Vagina (tissue), 2 donors: ENCODE measurements at places on chromosomes 2 and 18.

DNA sequence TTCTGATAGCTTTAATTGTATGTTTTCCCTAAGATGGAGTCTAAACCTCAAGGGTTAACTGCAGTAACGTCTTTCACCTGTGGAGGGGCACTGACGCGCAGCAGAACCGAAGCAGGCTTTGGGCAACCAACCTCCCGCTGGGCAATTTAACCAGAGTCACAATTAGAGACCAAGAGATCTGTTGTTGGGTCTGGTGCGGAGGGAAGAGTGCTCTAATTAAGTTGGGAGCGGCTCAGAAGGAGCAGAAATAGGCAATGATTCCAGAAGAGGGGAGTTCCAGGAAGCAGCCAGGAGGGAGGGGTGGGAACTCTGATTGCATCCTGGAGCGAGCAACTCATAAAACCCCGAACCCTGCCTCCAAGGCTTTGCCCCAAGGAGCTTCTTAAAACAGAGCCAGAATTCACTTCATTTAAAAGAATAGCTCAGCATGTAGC, 245.8 kb downstream of the PAX3 start:
- no peak for DNase-seq

DNA sequence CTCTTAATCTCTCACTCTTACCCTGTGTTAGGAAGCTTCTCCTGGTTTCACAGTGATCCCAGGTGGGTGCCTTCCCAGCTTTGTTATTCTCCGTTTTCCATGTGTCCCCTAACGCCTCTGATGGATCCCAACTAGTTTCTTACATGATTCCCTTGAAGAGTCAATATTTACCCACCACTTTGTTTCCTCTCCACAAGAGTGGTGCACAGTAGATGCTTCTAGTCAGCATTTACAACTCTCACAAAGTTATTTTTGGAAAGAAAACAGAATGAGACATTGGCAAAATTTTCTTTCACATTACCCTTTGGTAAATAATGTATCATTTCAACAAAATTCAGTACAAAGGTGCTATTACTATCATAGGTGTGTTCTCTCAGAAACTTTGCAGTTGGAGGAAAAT, 1611.1 kb upstream of the ZEB2 start:
- DNase-seq = no peak

- DNase-seq = no peak
Observed at GRCh38 chr2:206971805-206972204, 32.5 kb downstream of the CPO start.

DNA sequence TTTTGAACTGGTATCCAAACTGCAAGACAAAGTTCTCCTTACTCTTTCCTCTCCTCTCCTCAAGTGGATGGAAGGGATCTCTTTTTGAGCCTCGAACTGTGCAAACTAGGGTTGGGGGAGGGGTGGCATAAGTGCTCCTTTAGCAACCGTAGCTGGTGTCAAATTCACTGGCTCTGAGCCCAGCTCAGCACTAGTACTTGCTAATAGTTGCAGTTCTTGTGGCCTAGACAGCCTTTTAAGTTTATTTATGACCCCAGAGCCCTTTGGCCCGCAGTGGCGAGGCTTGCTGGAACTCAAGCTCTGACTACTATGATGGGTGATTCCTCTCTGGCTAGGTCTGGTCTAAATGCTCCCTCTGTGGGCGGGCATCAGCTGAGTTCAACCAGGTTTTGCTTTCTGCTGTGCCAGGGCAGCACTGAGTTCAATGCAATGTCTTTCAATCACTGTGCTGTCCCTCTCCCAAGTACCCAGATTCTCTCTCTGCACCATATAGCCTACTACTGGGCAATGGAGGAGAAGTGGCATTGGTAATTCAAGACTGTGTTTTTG, 528.4 kb upstream of the SYT4 start:
- no peak for DNase-seq

DNA sequence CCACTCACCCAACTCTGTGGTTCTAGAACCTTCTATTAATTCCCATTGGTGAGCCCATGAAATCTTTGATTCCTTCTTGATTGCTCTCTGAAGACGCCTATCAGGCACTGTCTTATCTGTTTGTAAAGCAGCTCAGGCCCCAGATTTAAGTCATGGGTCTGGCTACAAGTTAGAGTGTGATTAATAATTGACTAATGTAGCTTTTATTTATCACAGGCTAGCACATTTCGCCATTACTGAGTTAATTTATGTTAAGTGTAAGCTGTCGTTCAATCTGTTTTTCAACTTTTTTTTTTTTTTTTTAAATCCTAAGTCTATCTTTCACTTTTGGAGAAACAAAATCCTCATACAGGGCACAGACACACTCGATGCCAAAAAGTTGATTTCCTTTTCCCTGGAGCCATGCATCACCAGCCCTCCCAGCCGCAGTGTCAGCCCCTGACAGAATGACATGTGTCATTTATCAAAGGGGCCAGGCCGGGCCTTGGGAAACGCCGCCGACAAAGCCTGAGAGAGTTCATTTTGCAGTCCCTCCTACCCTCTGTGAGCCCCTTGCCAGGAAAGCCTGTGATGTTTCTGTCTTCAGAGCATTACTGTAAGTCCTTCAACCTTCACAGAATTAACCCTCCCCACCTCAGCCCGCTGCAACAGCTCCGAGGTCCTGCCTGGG, 15.8 kb downstream of the TSHZ1 start:
- no peak for DNase-seq

- no peak for DNase-seq
Observed at GRCh38 chr2:147133286-147133908, 711.4 kb upstream of the ACVR2A start.
